ENCODE measurements at places on chromosomes 16 and 17.

DNA sequence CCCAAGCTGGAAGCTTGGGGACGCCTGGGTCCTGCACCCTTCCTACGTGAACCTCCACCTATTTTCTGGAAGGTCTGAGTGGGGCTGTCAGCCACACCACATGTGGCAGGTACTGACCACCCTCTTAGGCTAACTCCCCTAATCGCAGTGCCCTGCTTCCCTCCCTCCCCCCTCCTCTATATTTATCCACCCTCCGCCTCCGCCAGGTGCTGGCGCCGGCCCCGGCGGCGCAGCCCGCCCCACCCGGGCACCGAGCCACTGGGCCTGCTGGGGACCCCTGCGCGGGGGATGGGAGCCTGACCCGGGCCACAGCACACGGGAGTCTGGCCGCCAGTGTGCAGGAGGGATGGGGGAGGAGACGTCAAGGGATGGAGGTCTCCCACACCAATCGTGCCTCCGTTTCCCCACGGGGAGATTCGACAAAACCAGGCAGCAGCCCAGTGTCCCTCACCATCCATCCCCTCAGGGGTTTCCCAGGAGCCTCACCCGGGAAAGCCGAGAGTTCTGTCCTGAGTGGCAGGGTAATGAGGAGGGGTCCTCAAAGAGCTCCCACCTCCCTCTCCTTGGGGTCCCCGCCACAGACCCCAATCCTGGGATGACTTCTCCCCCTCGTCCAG is 1.3 kb downstream of the PLEKHH3 start:
- DNase-seq = no peak

DNA sequence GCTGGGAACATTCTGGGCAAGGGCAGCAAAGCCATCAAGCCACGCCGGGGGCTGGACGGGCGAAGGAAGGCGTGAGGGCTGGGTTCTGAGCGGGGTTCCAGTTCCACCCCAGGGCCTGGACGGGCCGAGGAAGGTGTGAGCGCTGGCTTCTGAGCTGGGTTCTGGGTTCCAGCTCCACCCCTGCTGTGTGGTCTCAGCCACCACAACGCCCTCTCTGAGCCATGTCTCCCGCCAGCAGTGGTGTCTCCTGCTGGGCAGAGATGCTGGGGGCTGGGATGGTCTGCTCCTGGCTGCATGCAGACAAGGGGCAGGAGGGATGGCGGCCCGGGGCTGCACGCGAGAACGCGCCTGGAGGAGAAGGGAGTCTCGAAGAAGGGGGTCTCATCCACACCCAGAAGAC is 3.9 kb upstream of the CPNE7 start:
- DNase-seq = no peak

GRCh38 chr17:28570716-28571360 is 486 bp downstream of the PIGS start:
- peak; percentile 13 for DNase-seq

- no peak for DNase-seq
These were observed 88.0 kb downstream of the CACNG1 start for GRCh38 chr17:67132366-67132765.

- DNase-seq = no peak
These were observed 5.3 kb downstream of the RBBP6 start for GRCh38 chr16:24544640-24545039.

DNA sequence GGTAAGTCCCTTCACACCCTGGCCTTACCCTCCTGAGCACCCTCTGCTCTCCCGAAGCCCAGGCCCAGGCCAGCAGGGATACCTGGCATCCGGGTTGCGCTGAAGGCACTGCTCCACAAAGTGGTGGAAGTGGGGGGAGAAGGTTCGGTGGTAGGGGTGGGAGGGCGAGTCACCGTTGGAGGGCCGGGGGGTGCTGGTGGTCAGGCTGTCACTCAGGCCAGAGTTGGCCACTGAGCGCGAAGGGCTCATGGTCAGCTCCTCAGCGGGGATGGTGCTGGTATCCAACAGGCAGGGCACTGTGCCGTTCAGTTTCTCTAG is 4.3 kb upstream of the LIMD2 start:
- no peak for DNase-seq

- DNase-seq = peak; percentile 77
These were observed 18.6 kb downstream of the RAD51C start for GRCh38 chr17:58710948-58711552.
